Fibroblast of the aortic adventitia (primary cell): ENCODE measurements at places on chromosomes 1 and 21. TPM values are rescaled to one million over a fixed set of nuclear protein-coding genes. Genes with fewer than 3 reads are reported as not detected.

- DNase-seq = no peak
Observed at GRCh38 chr1:207872621-207873020, 38.3 kb downstream of the CD34 start.

- DNase-seq = no peak
Observed at GRCh38 chr1:89594096-89594740, 38.7 kb upstream of the LRRC8C start.

GRCh38 chr1:110130113-110130591, 17.9 kb downstream of the UBL4B start:
- peak; percentile 40 for DNase-seq

The ELAPOR1 gene
- 0.16 and 0.45 TPM in 2 replicates for total RNA-seq

The NPR1 gene
- 1.5 and 24.0 TPM in 2 replicates for total RNA-seq

The SLC16A4 gene
- 36.8 and 71.9 TPM in 2 replicates for total RNA-seq

The IL12RB2 gene
- total RNA-seq = not detected in 2 replicates

The MIXL1 gene
- total RNA-seq = not detected in 2 replicates
